ENCODE measurements at places on chromosomes 11 and 22. TPM values are rescaled to one million over a fixed set of nuclear protein-coding genes. Genes with fewer than 3 reads are reported as not detected.

Gene EFEMP2
- 5.2 TPM for total RNA-seq

Gene HIC2
- total RNA-seq: 4.8 TPM

Gene HOATZ
- total RNA-seq: not detected

Gene OR51B2
- not detected for total RNA-seq

Gene MUC6
- not detected for total RNA-seq

Gene SSTR3
- not detected for total RNA-seq

Gene APOL6
- 21.5 TPM for total RNA-seq

Gene OR8A1
- not detected for total RNA-seq

- DNase-seq: no peak
These were observed 47.9 kb upstream of the PPP2R1B start for GRCh38 chr11:111814106-111814505.

DNA sequence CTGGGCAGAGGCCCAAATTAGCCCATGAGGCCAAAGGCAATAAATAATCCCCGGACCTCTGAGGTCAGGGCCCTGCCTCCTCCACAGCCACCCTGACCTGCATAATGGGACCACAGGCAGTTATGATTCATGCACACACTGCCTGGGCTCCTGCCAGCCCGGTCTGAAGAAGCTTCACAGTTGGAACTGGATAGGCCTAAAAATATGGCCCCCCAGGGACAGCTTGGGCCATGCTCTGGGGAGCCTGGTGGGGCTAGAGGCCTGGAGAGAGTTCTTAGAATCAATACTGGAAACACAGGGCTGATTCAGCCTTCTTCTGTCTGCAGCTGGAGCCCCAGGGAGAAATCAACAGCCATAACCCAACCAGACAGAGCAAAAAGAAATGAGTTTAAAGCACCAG is 112.8 kb upstream of the CADM1 start:
- DNase-seq: peak; percentile 44

- no peak for DNase-seq
These were observed 18.1 kb upstream of the INCENP start for GRCh38 chr11:62105667-62106191.

- DNase-seq: no peak
These were observed 65.1 kb downstream of the GRK3 start for GRCh38 chr22:25629613-25630012.

- DNase-seq: no peak
These were observed 32.5 kb upstream of the RASL10A start for GRCh38 chr22:29348041-29348440.

GRCh38 chr11:1586699-1587098 is 1.6 kb upstream of the KRTAP5-1 start:
- DNase-seq: no peak

DNA sequence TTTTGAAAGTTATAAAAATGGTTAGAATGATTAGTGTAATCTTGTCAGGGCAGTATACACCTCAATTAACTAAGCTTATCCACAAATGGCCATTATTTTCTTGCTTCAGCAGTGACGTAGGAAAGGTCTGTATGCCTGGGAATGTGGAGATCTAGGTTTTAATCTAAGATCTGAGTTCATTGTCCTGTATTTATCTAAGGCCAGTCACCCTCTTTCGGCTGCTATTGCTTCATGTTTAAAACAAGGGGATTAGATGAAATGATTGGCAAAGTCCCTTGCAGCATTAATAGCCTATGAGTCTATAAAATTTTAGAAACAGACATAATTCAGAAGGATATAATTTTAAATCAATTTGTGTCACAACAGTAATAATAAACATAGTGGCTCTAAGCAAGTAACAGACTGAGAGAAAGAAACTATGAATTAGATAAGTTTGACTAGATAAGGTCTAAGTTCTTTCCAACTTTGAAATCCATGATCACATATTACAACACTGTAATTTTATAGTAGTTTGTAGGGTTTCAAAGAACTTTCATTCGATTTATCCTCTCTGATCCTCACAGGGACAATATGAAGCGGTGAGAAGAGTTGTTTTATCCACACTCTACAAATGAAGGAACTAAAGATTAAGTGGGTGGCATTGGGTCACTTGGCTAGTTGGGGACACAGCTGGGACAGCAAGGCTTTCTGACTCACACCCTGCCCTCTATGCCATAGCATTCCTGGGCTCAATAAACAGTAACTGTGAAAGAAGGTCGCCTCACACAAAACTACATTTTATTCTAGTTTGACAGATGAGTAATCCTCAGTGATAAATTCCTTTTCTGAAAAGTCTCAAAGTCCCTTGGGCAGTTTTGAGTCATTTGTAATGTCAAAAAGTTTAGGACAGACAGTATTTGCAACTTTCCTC is 60.6 kb upstream of the RDX start:
- peak; percentile 77 for DNase-seq

DNA sequence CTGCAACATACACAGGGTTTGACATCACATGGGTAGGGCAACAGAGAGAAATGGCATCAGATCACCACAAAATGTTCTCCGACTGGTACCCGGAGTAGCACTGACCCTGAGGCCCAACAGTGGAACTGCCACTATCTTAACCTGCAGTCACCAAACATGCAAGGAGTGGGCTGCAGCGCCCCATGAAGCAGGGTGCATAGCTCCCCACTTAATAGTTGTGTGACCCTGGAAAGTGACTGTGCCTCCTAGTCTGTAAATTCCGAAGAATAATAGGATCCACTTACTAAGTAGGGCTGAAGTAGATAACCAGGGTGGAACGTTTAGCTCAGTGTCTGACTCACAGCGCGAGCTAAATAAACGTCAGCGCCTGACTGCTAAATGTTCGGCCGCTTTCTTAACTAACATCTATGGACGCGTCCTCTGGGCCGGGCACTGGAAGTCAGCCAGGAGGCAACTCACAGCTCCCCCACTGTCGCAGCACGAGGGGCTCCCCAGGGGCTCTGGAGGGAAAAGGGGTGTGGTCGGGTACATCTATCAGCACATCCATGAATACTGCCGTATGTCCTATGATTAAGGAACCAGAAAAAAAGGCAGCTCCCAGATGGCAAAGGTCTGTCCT is 777 bp downstream of the LTO1 start:
- no peak for DNase-seq

DNA sequence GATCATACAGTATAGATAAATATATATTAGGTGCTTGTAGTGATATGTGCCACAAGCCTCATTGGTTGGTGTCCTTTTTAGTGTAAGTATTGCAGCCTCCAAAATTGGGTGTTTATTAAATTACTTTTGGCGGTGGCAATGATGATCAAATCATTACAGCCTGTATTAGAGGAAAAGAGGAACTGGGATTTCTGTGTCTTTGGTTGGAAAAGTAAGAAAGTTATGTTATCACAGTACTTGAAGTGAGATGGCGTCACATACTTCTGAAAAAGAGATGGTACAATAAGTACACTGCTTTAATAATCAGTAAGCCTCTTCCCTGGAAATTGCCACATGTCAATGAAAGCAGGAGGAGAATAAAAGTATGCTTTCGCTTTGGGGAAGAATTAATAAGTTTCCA is 523 bp upstream of the MPZL3 start:
- DNase-seq: no peak

GRCh38 chr22:38041760-38042487 is 15.3 kb upstream of the PICK1 start:
- DNase-seq: no peak
